Calu3 (cell line): ENCODE measurements at places on chromosomes 2 and 18. TPM values are rescaled to one million over a fixed set of nuclear protein-coding genes. Genes with fewer than 3 reads are reported as not detected.

DNA sequence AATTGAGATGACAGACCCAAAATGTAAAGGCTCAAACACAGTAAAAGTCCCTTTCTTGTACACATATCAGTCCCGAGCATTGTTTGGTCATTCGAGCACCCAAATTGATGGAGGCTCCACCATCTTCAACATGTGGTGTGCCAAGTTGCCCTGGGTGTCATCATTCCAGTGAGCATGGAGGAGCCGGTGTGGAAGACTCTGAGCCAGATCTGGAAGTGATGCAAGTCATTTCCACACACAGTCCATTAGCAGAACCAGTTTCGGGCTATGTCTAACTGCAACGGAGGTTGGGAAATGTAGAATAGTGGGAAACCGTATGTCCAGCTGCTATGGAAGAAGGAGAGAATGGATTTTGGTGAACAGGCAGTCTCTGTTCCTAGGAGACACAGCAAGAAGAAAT lies 40.9 kb upstream of the BZW1 start:
- DNase-seq, result no peak

TRAK2 gene
- 24.4 TPM in 2 replicates for total RNA-seq

DNA sequence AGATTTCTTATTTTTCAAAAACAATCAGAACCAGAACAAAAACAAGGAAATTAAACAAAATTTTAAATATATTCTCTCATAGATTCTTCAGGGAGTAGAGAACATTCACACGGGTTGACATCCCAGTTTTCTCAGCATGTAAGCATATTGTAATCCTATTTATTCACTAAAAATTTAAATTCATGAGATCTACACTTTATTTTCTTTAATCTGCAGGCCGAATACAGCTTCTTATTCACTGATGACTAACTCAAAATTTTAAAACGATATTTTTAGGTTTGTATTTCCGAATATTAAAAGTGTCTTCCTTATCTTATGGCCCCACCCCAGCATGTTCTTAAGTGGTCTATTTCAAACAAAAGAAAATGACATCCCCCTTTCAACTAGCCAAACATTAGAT lies 262.4 kb downstream of the MEIS1 start:
- no peak for DNase-seq

DNA sequence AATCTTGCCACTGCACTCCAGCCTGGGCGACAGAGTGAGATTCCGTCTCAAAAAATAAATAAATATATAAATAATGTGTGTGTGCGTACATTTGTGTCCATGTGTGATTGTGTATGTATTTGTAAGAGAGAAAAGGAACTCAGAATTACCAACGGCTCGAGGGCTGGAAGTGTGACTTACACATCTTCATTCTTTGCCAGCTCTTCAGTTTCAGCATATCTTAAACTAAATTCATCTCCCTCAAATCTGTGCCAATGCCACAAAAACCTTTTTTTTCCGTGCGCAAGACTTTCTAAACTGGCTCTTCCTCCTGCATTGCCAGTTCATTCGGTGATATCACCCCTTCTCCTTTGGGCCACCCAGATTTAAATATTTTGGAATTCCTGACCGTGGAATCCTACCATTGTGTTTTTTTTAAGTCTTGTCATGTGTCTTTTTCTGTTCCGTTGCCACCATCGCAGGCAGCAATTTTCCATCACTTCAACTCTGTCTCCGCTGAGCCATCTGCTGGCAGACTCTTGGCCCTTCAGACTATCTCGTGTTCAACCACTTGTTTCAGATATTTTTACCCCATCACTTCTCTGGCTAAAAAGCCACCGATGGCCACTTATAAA lies 77.0 kb upstream of the ZNF532 start:
- DNase-seq, result no peak

DNA sequence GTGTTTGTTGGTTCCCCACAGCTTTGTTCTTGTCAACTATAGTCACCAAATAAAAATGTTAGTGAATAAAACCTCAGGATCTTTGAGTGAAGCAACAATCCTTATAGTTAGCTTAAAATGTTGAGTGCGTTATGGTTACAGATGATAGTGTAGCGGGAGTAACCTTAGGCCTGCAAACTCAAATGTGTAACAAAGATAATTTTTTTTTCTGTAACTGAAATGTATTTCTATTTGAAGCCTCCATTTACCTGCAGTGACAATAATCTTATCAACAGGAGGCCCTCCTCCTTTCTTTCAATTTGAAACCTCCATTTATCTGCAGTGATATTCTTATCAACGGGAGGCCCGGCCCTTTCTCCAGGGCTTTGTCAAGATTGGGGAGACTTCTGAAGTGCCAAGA lies 3.1 kb upstream of the C2orf49 start:
- DNase-seq, result no peak

GRCh38 chr2:12222554-12222953 lies 476.1 kb downstream of the LPIN1 start:
- DNase-seq, result no peak

DNA sequence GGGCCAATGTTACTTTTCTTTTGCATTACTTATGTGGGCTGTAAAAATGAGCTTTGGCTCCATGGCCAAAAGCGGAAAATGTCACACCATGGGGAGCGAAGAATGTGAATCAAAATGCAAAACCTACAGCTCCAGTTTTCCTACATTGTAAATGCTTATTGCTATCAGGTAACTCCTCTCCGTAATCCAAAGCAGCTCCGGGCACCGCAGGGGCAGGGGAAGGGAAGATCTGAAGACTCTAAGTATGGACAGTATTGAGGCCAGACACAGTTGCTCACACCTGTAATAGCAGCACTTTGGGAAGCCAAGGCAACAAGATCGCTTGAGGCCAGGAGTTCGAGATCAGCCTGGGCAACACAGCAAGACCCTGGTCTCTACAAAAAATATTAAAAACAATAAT lies 7.1 kb upstream of the AGFG1 start:
- DNase-seq, result no peak

GRCh38 chr2:3670376-3670775 lies 12.4 kb downstream of the ALLC start:
- DNase-seq, result no peak

ARHGEF33 gene
- 0.34 and 0.71 TPM in 2 replicates for total RNA-seq

- DNase-seq, result no peak
Observed at GRCh38 chr2:118814368-118814767, 33.1 kb downstream of the EN1 start.

RDH14 gene
- 17.1 and 17.7 TPM in 2 replicates for total RNA-seq

DNA sequence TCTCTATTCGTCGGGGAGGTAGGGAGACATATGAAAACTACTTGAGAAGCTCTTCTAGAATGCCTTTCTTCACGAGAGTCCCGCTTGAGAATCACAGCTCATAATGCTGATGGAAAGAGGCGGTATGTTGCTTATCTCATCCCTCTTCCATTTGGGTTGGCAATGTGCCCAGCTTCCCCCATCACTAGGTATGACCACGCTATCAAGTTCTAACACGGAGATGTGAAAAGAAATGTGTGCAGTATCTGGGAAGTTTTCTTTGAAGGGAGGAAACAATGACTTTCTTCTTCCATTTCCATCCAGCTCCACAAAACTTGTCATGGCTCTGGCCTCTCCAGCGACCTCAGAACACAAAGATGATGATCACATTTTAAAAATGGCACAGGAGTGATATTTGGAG lies 742.4 kb downstream of the DCDC2C start:
- DNase-seq, result no peak

DNA sequence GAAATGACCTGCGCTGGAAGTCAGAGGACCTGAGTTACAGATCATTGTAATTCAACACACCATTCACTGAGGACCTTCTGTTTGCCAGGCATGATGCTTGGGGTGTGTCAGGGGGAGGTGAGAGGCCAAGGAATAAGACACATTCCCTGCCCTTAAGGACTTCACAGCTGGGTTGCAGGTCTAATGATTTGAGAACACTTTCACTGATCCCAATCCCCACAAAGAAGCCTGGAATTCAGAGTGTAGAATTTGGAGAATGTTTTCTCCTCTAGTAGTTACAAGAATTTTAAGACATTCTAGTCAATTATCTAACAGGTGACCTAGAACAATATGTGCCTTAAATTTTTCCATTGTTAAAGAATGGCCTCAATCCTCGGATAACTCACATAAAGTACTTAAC lies 322.4 kb downstream of the TNS1 start:
- DNase-seq, result no peak

ANTXR1 gene
- total RNA-seq, result 0.66 and 0.86 TPM in 2 replicates

DNA sequence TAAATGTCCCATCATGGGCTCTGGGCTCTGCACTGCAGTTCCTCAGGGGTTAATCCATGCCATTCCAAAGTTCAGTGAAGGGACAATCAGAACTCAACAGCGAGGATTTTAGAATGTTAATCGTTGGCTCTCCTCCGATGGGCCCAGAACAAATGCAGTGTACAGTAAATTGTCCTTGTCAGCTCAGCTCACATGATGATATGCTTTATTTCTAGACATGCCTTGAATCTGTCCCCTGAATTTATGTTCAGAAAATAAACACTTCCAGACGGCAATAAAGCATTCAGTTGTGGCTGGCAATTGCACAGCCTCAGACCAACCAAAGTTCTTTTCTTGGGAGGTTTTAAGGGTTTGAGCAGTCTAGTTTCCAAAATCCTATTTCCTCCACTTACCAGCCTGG lies 981.2 kb downstream of the BCL11A start:
- DNase-seq, result no peak

FAP gene
- 0.61 and 2.1 TPM in 2 replicates for total RNA-seq

DNA sequence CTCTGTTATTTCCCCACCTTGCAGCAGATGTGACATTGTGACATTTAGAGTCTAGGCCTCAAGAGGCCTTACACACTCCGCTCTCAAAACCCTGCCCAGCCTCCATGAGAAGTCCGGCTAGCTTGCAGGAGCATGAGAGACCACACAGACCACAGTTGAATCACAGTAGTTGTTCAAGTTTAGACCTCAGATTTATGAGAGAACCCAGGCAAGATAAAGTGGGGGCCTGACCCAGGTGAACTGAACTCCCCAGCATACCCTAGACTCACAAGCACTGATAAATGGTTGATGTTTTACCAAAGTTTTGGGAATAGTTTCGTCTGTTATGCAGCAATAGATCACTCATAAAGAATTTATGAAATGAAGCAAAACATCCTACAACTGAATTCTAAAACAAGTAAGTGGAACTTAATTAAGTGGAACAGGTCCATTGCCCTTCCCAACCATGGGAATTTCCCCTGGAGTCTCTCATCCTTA lies 4.7 kb upstream of the STAT1 start:
- DNase-seq, result no peak

GRCh38 chr2:205764270-205764746 lies 82.0 kb downstream of the NRP2 start:
- no peak for DNase-seq

DNA sequence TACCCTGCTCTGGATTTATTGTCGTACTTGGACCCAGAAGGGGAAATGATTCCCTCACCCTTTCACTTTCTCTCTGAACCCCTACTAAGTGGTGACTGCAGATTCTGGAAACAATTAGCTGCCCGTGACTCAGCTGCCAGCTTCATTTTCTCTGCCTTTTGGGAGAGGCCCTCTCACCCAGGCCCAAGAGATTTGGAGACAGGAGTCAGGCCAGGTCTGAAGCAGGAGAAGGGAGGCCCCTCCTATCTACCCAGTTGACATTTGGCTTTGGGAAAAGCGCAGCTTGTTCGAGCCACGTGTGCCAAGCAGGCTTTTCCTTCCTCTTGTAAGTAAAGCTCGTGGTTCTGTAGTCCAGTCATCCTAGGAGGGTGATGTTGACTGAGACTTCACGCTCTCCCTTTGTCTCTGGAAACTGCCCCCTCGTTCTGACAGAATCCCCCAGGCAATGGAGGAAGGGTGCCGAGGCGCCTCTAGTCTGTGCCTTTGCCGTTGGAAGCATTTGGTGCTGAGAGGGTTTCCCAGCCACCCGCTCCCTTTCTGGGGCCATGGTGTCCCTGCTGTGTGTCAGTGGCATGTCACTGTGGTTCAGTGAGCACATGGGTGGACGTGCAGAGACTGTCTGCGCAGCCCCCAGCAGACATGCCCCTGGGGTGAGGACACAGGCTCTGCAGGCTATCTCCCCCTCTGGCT lies 8.6 kb downstream of the OXER1 start:
- no peak for DNase-seq

- DNase-seq, result no peak
Observed at GRCh38 chr2:9771481-9772017, 71.7 kb upstream of the TAF1B start.

GRCh38 chr2:11121099-11121822 lies 34.0 kb upstream of the SLC66A3 start:
- no peak for DNase-seq

GRCh38 chr2:205637779-205638503 lies 44.4 kb upstream of the NRP2 start:
- no peak for DNase-seq

GRCh38 chr2:47015206-47015605 lies 99.6 kb upstream of the MCFD2 start:
- DNase-seq, result peak; percentile 22

TOGARAM2 gene
- total RNA-seq, result 0.47 and 0.85 TPM in 2 replicates

- no peak for DNase-seq
Observed at GRCh38 chr2:62736899-62737559, 31.5 kb downstream of the EHBP1 start.

ANKRD30BL gene
- not detected in 2 replicates for total RNA-seq

DNA sequence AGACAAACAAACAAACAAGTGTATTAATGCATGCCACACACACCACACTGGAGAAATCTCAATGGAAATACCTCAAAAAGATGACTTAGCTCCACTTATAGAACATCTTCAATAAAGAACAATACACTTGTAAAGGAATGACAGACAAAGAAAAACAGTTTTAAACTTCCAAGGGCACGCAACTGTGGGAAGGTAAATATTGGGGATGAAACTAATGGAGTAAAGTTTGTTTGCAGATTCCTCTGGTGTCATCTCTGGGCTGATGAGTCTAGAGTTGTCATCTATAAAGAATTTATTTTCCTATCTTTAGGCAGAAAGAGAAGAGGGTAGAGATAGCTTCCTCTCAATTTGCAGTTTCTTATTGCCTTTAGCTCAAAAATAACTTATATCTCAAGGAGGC lies 144.0 kb upstream of the ZC3H15 start:
- DNase-seq, result no peak

MALL gene
- total RNA-seq, result 51.5 and 72.6 TPM in 2 replicates

DNA sequence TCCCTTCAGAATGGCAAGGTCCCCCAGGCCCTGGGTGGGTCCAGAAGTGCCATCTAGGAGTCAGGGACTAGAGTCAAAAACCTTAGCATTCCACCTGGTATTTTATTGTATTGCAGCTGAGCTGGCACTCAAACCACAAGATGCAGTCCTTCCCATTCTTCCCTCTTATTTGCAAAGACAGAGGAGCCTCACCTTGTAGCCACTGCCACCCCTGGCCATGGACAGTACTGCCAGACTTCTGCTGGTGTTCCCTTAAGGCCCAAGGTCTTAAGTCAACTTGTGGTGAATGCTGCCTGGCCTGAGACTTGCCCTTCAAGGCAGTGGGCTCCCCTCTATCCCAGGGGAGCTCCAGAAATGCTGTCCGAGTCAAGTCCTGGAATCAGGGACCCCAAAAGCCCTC lies 6.9 kb downstream of the UGT1A10 start:
- DNase-seq, result peak; percentile 63

OSBPL6 gene
- total RNA-seq, result 1.0 and 2.3 TPM in 2 replicates

ABCB11 gene
- 1.3 and 2.1 TPM in 2 replicates for total RNA-seq

SPIRE1 gene
- total RNA-seq, result 91.7 and 98.6 TPM in 2 replicates

CERKL gene
- 1.1 and 1.5 TPM in 2 replicates for total RNA-seq
